ENCODE measurements at places on chromosomes 12 and 14.

GRCh38 chr12:48216785-48217184 lies 13.7 kb upstream of the OR10AD1 start:
- DNase-seq = no peak

GRCh38 chr12:101931498-101932326 lies 54.3 kb downstream of the DRAM1 start:
- DNase-seq = no peak

DNA sequence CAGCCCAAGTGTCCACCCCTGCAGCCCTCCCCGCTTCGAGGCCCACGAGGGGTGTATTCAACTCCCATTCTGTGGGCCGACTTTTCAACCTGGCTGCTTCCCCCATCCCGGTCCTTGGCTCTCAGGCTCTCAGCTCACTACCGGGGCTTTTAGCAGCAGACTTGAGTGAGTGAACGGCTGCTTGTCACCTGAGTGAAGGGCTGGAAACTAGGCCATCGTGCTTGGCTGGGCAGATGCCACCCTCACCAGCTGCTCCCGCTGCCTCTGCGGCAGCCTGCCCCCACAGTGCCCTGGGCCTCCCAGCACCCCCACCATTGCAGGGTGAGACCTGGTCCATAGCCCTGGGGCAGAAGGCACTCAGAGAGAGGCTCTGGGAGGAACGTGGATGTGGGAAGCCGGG lies 59.9 kb downstream of the SLC6A12 start:
- no peak for DNase-seq

- no peak for DNase-seq
These were observed 84.5 kb upstream of the RTL1 start for GRCh38 chr14:100988011-100988410.

DNA sequence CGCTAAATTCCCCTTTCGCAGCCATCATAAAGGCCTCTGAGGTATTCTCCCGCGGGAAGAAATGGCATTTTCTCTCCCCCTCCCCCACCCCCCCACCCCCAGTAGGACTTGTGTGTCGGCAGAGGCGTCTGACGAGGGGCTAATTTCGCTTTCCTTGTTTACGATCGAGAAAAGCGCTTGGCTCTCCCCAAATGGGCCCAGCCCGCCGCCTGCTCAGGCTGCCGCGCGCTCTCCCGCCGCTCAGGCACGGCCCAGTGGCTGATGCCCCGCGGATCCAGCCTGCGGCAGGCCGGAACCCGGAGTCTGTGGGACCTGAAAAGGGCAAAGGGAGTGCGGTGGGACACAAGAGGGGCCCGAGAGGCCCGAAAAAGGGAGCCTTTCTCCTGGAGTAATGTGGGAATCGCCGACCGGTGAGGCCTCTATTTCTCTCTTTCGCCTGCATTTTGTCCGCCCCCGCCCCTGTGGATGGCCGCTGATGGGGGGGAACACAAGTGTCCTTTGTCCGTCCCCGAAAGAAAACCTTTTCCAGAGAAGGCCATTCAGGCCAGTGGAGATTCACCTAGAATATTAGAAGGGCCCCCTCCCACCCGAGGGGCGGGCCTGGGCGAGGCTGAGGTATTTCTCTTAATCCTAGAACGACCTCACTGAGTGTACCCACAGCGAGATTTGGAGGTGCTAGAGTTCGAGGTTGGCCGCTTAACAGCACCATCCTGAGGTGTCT lies 9.0 kb upstream of the HOXC6 start:
- DNase-seq = no peak

DNA sequence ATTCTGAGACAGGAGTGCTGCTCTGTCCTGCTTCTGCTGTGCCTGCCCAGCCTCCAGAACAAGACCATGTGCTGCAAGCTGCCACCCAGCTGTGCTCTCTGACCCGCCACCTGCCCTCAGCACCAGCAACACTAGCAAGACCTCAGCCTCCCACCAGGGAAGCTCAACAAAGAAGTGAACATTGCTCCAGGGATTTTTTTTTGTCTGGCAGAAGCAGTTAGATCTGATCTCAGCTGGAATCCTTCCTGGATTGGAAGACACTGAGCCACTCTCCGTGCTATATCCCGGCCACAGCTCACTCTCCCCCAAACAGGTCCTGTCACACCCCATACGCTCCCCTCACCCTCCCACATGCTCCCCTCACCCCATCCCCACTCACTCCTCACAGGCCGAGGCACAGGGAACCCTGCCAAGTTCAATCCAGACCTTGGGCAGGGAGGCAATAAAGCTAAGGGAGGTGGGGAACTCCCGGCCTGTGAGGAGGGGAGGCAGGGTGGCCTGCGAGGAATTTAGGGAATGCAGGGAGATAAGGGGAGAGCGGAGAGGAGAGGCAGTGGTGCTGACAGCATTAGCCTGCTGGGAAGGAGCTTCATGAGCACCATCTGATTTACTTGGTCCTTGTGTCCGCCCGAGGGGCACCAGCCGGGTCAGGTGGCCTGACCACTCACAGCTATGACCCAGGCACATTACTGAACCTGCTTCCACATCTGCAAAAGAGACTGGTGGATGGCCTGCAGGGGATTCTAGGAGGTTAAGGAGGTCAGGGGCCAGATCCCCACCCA lies 29.7 kb downstream of the CCDC85C start:
- no peak for DNase-seq

GRCh38 chr14:106619606-106620005 lies 1093.2 kb downstream of the TMEM121 start:
- no peak for DNase-seq

DNA sequence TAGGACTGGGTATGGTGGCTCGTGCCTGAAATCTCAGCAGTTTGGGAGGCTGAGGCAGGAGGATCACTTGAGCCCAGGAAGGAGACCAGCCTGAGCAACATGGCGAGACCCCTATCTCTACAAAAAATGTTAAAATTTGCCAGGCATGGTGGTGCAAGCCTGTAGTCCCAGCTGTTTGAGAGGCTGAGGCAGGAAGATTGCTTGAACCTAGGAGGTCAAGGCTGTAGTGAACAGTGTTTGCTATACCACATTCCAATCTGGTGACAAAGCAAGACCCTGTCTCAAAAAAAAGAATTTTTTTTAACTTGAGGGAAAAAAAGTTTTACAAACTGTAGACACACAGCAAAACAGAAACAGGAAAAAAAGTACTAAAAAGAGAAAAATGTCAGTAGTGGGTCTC lies 2.3 kb upstream of the MAP3K9 start:
- no peak for DNase-seq

DNA sequence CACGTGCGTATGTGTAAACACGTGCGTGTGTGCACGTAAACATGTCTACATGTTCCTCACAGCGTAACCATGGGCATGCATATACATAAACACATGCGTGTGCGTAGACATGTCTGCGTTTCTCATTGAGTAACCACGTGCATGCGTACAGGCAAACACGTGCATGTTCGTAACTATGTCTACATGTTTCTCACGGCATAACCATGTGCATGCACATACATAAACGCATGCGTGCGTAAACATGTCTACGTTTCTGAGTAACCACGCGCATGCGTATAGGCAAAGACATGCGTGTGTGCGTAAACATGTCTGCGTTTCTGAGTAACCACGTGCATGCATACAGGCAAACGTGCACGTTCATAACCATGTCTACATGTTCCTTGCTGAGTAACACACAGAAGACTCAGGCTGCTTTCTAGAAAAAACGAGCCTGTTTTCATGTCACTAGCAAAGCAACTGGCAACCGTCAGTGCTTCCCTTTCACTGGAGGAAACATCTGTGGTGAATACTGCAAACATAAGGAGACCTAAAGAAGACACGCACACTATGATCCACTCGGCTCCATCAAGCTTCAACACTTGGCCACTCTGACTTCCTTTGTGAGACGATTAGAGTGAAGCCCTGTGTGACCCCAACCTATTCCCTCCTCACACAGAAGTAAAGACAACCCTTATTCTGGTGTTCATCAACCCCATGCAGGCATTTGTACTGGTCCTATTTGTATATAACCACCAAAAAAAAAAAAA lies 28.8 kb downstream of the POLE start:
- no peak for DNase-seq

GRCh38 chr14:103296007-103296406 lies 38.0 kb upstream of the EIF5 start:
- DNase-seq = no peak

DNA sequence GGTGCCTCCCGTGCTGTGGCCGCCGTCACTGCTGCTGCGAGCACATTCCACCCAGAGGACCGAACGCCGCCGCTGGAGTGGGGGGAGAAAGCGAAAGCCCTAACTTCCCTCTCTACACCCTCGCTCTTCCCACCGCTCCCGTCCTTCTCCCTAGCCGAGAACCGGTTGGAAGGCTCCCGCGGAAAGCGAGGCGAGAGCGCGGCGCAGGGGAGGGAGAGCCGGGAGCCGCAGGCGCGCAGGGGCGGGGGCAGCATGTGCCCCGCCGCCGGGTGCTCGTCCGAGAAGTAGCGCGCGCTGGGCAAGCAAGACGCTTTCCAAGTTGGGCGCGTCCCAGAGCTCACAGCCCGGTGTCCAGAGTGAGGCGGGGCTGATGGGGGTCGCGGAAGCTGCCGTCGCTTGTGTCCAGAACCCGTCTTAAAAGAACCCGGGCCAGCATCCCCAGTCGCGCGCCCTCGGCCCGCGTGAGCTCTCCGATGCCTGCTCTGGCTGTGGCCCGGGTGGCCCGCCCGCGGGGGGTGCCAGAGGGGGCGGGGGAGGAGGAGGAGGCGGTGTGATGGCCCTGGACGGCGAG lies at the start of gene TRHDE:
Gene TRHDE, plus strand, starts transcription at position 280 of the 571 bp plus-strand sequence. Its CDS starts 274 bp downstream, at position 554.
- no peak for DNase-seq

DNA sequence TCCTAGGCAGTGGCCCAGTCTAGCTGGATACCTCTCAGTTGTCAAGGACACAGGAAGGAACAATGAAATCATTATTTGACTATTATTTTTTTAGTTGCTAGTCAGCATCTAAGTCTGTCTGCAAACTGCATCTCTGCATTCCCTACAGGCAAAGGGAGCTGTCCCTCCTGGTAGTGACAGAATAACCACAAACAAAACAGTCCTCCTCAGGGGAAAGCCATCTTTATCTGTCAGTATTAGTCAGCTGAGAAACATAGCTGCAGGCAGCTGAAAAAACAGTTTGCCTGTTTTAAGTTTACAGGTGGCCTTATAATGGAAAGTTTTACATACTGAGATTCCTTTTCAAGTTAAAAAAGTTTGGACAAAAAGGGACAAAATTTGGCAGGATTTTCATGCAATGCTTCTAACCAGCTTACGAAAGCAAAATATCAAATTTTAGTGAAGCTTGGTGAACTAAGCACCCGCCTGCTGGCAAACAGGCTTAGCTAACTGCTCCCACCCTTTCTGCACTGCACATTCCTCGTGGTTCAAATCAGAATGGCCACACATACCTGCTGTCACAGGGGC lies 29.5 kb downstream of the SLC25A21 start:
- no peak for DNase-seq

DNA sequence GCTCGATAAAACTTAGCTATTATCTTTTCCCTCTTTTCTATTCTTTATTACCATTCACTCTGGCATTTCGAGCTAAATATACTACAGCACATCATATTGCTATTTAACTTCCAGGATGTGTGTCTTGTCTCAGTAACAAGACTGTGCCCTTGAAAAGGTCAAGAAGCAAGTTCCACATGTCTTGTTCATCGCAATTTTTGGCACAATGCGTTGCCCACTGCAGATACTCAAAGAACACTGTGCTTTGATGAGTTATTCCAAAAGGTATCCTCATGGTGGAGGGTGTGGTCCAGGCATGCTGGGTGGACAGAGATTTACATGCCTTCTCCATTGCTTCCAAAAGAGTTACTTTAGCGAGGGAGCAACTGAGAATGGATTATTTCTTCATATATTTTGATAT lies 6.6 kb downstream of the E2F7 start:
- DNase-seq = no peak

DNA sequence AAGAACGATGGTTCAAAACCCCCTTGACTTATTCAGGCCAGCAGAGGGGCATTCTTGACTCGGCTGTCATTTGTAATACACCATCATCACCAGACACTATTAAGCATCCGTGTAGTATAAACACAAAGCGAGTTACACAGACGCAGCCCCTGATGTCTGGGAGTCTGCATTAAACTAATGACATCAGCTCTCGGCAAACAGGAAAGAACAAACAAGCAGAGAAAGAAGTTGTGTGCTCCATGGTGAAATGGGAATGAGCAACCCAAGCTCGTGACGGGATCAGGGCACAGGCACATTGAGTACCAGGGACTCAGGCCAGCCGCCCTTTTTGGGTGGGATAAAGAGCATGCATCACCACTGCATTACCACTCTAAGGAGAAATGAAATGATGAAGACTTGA lies 460.1 kb downstream of the MED13L start:
- no peak for DNase-seq

- no peak for DNase-seq
These were observed 28.3 kb downstream of the C12orf75 start for GRCh38 chr12:105358789-105359188.

DNA sequence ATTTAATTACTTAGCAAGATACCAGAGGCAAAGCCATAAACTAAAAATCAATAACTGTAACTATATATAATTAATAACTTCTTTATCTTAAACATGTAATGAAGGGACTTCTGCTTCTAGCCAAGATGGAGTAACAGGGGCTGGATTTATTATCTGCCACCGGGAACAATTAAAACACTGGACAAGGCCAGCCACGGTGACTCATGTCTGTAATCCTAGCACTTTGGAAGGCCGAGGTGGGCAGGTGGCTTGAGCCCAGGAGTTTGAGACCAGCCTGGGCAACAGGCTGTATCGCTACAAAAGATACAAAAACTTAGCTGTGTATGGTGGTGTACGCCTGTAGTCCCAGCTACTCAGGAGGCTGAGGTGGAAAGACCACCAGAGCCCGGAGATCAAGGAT lies 113.6 kb downstream of the TAOK3 start:
- no peak for DNase-seq

- no peak for DNase-seq
These were observed 2.3 kb downstream of the DAZAP2 start for GRCh38 chr12:51240971-51241370.

GRCh38 chr12:109968032-109968420 lies 28.1 kb downstream of the GIT2 start:
- DNase-seq = no peak

DNA sequence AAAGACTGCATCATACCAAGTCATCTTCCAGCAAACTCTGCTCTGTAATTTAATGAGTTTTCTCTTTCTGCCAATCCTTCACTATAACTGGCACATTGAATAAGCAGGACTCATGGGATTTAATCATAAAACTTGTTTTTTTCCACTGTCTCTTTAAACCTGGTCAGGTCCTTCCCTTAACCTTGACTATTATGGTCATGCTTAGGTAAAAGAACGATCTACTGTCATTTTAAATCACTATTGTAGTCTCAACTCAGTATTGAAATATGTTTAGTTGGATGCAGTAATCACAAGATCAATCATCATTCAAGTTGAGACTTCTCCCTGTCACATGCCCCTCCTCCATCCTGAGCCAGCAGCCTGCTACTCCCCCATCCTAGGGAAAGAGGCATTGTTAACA lies 56.1 kb downstream of the SLC35F4 start:
- no peak for DNase-seq

GRCh38 chr12:18139989-18140596 lies 50.1 kb upstream of the RERGL start:
- DNase-seq = no peak

GRCh38 chr12:114320101-114320500 lies 85.8 kb downstream of the TBX5 start:
- no peak for DNase-seq

- no peak for DNase-seq
These were observed 281.9 kb downstream of the ACSS3 start for GRCh38 chr12:81359736-81360135.

GRCh38 chr14:92597906-92598905 lies 84.6 kb downstream of the RIN3 start:
- no peak for DNase-seq

All from stimulated activated CD4-positive, alpha-beta T cell treated with anti-CD3 and anti-CD28 coated beads, Interleukin-1b, Interleukin-23, amount 100 ng/mL, for 1 hour (primary cell).